ENCODE measurements at places on chromosomes 6 and 20. TPM values are rescaled to one million over a fixed set of nuclear protein-coding genes. Genes with fewer than 3 reads are reported as not detected.

The SRSF12 gene
- total RNA-seq: 1.9 TPM

- DNase-seq: peak; percentile 78
Measured at GRCh38 chr6:12233693-12234571, 56.2 kb upstream of the EDN1 start.

DNA sequence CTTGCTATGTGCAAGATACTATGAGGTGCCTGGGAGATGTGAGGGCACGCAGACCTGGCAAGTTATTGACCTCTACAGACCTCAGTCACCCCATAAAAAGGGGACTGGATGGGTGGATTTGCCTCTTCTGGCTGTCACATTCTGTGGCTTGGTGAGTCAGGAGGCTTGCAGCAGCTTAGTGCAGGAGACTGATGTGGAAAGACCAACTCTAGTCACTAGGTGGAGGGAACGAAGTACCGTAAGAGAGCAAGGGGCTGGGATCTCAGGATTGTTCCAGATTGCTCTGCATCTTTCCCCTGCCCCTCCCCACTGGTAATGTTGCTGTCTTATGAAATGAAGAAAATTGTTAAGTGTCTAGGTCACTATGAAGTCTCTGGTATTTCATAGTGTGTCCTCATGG is 3.3 kb downstream of the MAPRE1 start:
- peak; percentile 33 for DNase-seq

The PSORS1C2 gene
- not detected for total RNA-seq

DNA sequence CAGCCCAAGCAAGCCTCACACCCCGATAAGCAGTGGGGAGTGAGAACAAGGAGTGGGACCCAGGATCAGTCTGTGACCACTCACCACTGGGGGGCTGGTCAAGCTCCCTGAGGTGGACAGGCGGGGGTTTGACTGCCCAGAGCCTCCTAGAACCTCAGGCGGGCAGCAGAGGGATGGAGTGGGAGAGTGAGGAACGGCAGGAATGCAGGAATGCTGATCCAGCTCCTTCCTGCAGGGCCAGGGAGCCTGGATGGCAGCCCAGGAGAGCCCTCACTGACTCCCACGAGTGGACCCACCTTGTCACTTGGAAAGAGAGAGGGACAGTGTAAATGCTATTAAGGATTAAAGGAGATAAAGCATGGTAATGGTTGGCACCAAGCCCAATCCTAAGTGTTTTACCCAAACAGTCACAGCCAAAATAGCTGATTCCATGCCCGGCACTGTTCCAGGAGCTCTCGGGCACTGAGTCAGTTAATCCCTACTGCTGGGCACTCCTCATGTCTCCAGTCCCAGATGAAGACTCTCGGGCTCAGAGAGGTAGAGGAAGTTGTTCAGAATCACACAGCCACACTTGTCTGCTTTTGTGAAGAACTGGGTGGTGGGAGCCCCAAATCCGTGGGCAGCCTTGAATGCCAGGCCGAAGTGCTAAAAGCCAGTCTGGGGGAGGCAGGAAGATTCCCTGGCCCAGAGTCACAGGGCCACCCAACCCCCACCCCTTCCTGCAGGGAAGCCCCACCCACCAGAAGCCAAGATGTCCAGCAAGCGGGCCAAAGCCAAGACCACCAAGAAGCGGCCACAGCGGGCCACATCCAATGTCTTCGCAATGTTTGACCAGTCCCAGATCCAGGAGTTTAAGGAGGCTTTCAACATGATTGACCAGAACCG is 3.1 kb downstream of the MYL9 start:
- no peak for DNase-seq

DNA sequence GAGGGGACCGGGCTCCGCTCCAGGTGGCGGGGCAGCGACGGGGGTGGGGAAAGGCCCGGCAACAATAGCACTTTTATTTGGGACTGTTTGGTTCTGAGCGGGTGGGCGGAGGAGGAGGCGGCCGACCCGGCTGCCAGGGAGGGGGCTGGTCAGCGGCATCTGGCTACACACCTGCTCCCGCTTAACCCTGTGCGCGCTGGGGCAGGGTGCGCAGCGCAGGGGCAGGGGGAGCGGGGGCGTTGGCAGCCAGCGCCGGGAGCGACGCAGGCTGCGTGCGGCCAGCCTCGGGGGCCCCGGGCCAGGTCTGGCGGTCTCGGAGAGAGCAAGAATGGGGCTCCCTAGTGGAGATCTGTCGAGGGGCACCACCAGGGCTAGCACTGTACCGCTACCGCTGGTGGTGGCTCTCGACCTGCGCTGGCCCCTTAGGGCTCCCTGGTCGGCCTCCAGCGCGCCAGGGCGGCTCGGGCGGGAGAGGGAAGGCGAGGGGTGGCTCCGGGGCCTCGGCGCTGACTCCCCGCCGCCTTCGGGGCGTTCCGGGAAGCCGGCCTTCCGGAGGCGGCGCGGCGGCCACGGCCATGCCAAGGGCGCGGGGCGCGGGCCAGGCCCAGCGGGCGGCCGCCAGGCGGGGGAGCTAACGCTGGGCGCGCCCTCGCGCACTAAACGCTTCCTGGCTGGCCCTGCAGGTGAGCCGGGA is 92.4 kb downstream of the NCR2 start:
- no peak for DNase-seq

DNA sequence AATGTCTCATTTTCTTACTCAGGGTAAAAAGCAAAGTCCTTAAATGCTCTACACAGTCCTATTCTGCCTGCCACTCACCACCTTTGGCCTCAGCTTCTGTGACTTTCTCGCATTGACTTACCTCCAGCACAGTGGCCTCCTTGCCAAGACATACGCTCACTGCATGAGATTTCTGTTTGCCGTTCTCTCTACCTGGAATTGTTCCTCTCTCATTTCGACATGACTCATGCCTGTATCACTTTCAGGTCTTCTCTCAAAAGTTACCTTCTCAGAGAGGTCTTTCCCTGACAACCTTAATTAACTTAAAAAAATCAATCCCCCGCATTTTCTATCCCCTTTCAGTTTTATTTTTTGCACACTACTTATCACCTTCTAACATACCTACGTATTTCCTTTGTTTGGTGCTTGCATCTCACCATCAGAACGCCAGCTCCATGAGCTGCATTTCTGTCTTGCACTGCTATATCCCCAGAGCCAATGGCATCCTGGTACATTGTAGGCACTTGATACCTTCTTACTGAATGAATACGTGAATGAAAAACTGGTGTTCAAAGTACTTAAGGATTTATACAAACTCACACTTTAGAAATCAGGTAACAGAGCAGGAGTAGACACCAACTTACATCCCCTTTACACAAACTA is 24.5 kb downstream of the TENT5A start:
- DNase-seq: no peak

GRCh38 chr20:59770270-59770669 is 163.2 kb downstream of the SYCP2 start:
- peak; percentile 12 for DNase-seq

DNA sequence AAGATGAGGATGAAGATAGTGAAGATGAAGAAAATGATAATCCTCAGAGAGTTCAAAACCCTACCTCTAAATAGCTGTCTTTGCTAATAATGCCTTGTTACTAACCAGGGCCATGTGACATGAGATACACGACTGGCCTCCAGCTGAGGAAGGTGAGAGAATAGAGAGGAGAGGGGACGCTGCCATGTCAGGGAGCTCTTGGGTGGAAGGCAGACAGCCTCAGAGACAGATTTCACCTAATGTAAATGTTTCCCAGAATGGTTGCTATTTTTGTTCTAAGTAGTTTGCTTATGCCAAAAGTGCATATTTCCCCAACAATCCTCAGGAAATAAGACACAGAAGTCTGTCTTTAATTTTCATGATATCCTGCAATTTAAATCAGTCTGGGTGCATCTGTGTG is 138.4 kb downstream of the ELOVL4 start:
- DNase-seq: no peak

GRCh38 chr20:60700728-60701127 is 551.3 kb upstream of the CDH4 start:
- DNase-seq: no peak

GRCh38 chr6:154885214-154885613 is 109.9 kb upstream of the TIAM2 start:
- no peak for DNase-seq

DNA sequence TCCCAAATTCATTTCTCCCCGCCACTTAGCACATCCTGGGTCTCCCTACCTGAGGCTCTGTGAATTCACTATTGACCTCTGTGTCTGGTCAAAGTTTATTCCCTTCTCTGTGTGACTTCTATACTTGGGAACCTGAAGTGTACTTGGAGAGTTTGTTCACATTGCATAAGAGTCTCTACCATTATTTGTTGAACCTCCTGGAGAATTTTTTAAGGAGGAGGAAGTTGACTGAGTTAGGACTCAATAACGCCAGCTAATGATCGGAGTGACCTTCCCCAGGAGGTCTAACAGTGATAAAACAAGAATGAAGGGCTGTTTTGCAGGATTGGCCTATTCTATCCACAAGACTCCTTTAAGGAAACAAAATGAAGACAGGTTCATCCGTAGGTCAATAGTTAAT is 23.6 kb downstream of the STMND1 start:
- DNase-seq: no peak

The HCRTR2 gene
- not detected for total RNA-seq

The PTCHD4 gene
- 16.2 TPM for total RNA-seq

The TBX18 gene
- total RNA-seq: not detected

The TFAP2D gene
- total RNA-seq: not detected

- DNase-seq: no peak
Measured at GRCh38 chr6:137490006-137490905, 3.9 kb downstream of the OLIG3 start.

DNA sequence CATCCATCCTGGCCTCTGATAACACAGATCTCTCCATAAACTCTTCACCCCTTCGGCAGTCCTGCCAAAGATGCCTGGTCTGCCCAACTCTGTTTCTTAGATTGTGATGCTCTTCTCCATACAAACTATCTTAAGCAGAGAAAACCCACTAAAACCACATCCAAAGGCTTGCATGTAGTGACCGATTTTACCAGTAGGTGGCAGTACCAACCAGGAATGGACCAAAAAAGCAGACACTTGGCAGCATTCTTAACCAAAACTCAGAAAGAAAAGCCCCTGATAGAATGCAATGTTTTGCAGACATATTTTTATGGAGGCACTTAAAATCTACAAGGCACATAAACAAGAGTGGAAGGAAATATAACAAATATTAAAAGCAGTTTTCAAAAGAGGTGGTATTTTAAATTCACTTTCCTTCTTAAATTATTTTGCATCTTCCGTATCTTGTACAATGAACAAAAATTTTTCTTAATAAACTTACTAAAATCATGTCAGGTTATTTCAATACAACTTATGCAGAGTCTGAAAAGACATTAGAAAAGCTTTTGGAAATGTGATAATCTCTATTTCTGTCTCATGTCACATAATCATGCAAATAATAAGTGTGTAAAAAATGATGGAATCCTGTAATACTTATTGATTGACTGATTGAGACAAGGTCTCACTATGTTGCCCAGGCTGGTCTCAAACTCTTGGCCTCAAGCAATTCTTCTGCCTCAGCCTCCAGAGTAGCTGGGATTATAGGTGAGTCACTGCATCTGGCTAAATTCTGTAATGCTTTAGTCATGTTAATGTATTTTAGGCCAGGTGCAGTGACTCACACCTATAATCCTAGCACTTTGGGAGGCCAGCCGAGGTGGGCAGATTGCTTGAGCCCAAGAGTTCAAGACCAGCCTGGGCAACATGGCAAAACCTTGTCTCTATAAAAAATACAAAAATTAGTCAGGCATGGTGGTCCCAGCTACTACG is 29.4 kb downstream of the LRP11 start:
- DNase-seq: peak; percentile 49

The ZNF311 gene
- total RNA-seq: 5.9 TPM

The GNAS gene
- total RNA-seq: 471 TPM

The GMPR gene
- not detected for total RNA-seq

DNA sequence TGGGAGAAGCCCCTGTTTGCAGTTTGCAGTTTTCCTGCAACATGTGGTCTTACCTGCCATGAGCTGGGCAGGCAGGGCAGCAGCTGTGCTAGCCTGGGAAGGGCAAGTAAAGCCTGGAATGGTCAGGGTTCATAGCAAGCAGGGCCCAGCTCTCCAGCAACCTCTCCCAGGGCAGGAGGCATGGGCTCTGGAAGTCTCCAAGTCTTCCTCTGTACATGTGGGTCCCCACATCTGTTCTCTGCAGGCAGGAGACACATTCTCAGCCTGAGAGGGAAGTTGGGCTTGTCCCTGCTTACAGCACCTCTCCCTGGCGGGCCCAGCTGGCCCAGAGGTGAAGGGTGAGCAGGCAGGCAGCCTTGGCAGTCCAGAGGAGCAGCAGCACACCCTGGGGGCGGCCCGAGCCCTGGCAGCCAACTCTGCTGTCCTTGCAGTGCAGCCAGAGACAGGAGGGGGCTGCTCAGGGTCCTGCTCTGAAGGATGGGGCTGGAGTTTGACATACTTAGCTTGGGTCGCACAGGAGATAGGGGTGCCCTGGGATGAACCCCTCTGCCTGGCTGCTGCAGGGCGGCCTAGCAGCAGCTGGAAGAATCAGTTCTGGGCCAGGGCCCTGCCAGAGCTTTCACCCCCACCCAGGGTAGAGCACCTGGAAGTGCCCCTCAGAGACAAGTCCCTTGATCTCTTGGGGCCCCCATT is 176.0 kb downstream of the MRPL14 start:
- peak; percentile 26 for DNase-seq

DNA sequence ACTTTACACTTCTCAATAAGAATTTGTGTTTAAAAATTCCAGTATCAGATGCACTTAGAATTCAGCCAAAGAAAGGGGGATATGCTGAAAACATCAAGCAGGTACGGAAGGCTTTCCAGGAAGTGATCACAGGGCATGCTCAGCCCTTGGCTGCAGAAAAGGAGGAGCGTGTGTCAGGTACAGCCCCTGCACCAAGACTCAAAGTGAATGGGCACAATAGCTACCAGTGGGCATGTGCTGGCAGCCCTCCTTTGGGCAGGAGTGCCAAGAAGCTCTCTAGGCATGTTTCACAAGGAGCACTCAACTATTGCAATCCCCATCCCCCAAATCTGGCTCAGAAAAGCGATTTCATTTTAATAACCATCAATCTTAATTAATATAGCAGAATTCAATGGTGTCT is 298.8 kb downstream of the GMDS start:
- no peak for DNase-seq

- peak; percentile 30 for DNase-seq
Measured at GRCh38 chr6:54516321-54516720, 208.1 kb downstream of the TINAG start.

DNA sequence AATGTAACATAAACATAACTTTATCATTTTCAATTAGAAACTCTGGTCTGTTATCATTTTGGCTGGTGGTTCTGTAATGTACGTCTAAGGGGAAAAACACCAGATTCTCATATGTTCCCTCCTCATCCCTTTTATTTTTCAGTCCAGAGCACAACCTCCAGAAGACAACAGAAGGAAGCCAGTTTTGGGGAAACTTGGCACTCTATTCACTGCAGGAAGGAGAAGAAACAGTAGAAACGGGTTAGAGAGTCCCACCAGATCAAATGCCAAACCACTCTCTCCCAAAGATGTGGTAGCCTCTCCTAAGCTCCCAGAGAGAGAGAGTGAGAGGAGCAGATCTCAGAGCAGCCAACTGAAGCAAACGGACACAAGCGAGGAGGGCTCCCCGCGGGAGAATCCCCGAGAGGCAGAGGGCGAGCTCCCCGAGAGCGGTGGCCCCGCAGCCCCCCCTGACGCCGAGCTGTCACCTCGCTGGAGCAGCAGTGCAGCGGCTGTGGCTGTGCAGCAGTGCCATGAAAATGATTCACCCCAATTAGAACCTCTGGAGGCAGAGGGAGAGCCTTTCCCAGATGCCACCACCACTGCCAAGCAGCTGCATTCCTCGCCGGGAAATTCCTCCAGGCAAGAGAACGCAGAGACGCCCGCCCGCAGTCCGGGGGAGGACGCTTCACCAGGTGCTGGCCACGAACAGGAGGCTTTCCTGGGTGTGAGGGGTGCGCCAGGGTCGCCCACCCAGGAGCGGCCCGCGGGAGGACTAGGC is 117.8 kb downstream of the RTN4IP1 start:
- peak; percentile 67 for DNase-seq

GRCh38 chr6:29853245-29853644 is 25.6 kb downstream of the HLA-G start:
- no peak for DNase-seq

The NHLRC1 gene
- total RNA-seq: 2.5 TPM

All from Caki2 (cell line).